ENCODE measurements at places on chromosomes 2 and 18. TPM values are rescaled to one million over a fixed set of nuclear protein-coding genes. Genes with fewer than 3 reads are reported as not detected.

DNA sequence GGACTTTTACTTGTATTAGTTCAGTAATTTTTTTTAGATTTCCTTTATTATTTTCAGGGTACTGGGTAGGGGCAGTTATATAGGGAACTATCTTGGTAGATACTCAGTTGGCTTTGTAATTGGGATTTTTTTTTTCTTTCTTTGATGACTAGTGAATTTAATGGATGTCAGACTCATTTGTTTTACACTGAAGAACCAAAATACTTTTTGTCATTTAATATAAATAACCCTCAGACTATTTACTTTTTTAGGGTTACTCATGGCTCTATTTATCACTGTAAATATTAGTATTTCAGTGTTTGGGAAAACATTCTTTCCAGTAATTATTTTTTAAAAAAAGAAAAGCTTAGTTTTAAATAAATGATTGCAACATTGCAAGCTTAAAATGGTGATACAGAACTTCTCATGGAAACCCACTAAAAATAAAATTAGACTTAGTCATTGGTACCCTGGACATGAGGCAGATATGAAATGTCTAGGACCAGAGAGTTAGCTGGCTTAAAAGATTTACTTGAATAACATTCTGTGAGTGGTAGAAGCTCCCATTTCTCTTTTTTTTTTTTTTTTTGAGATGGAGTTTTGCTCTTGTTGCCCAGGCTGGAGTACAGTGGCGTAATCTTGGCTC lies 74.4 kb upstream of the CYP20A1 start:
- no peak for DNase-seq

DNA sequence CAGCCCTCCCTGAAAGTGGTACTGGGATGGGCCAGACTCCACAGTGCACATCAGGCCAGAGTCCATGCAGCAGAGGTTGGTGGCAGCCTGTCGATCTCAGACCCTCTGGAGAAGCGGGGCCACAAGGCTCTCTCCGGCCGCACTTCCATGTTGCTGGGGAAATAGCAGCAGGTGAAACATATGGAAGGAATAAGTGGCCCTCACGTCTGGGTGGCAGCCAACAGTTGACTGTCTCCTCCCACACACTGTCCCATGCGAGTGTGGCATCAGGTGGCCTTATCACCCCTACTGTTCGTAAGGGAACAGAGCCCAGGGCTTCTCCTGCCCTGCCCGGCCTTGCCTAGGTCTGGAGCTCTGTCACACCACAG lies 58.1 kb upstream of the FOSL2 start:
- DNase-seq: no peak

GRCh38 chr18:48608581-48608980 lies 69.8 kb downstream of the CTIF start:
- no peak for DNase-seq

DNA sequence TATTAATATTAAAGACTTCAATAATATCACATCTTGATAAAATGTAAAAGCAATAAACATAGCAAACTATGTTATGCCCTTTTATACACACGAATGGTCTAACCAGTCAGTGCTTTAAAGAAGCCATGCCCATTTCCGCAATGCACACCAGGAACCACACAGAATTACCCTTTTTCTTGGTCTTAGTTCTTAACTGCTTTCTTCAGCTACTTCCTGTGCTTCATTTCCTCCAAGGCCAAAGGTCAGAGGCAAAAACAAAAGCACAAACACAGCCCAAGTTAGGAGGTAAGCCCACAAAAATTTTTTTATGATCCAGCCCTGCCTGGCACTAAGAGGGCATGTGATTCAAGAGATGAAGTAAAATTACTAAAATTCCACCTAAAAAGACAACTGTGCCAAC lies 267.2 kb downstream of the FBXO15 start:
- no peak for DNase-seq

GRCh38 chr2:238729261-238729935 lies 118.5 kb upstream of the TWIST2 start:
- peak; percentile 54 for DNase-seq

DNA sequence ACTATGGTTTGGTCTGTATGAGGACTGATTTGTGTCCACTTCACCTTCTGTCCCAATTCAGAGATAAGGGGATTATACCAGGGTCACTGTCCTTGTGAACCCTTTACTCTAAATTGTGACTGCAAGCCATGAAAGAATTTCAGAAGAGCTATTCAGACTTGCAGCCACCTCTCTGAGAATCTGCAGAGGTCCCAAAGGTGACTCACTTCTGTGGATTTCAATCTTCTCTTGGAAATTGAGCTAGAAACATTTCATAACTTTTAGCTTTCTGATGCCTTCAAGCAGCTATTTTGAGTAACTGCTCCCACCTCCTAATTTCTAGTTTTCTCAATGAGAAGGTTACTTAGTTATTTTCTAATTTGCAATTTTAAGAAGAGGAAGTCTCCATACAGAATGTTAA lies 1242.4 kb upstream of the ACVR2A start:
- DNase-seq: no peak

GRCh38 chr2:138853296-138853695 lies 73.1 kb upstream of the NXPH2 start:
- DNase-seq: no peak

GRCh38 chr18:68121308-68121707 lies 593.6 kb downstream of the TMX3 start:
- DNase-seq: no peak

GRCh38 chr2:174074831-174075230 lies 109.7 kb upstream of the SP3 start:
- no peak for DNase-seq

GRCh38 chr2:151252646-151253045 lies 9.0 kb downstream of the RBM43 start:
- DNase-seq: no peak

DNA sequence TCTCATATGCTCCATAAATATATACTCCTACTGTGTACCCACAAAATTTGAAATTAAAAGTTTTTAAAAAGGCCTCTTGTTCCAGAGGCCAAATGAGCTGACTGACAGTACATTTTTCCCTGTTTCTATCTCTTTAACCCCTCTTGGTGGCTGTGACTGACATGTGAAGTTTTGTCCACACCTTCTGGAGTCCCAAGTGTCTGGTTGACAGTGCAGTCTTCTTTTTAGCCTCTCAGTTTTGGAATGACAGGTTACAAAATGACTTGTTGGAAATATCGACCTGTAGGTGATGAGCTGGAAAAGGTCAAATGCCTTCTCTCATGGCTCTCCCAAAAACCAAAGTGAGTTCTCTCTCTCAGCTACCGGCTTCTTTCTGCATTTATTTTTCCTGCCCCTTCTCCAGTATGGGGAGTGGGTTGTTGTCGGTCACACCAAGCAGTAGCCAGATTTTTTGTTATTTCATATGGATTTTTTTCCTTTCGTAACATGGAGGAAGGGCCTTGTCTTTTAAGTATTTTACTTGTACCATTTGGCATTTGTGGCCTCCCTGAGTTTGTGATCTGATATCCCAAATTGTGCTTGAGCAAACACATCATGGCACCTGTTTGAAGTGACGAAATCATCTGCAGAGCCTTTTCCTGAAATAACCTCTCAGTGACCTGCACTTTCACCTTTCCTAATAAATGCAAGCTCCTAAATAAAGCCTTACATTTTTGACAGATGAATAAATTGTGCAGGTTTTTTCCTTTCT lies 143.9 kb downstream of the ESCO1 start:
- no peak for DNase-seq

DNA sequence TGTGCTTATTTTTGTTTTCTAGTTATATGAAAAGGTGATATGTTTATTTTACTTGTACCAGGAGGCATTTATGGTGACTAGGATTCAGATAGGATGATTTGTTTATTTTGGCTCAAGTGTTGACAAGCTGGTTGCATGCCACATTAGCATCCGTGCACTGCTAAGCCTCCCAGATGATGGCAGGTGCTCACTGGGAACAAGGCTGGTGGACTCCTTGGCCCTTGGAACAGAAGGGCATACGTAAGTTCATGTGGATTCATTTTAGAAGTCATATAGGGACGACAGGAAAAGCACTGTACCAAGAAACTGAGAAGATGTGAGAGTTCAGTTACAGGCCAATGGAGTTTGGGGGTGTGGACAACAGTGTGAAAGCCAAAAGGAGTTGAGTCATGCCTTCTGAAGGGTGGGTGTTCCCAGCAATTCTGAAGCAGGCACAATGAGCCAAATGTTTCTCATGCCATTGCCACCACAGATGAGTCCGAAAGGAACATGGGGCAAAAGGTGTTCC lies 166.2 kb downstream of the PHLPP1 start:
- DNase-seq: peak; percentile 73

GRCh38 chr2:230874876-230875275 lies 10.1 kb downstream of the ITM2C start:
- DNase-seq: no peak

GRCh38 chr2:230416061-230416721 lies at the start of gene SP100:
Gene SP100, plus strand, starts transcription at chr2:230416201. Its CDS starts 96 bp downstream, at chr2:230416297.
- peak; percentile 87 for DNase-seq

DNA sequence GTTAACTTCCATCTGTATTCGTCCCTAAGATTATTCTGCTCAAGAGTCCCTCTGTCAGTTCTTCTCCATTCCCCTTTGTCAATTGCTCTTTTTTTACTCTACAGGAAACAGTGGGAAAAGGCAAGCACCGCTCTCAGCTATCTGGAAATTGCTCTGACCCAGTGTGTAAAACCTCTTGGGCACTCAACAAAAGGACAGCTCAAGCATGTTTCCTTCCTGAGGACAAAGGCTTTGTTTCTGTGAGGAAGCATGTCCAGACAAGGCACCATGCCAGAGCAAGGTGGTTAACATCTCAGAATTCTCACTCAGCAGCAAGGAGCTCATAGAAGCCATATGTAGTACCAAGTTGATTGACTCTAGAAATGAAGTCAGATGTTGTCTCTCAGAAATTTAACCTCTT lies 735.6 kb downstream of the TSN start:
- DNase-seq: no peak

Gene NTSR2
- not detected for total RNA-seq

Gene GCG
- total RNA-seq: not detected

Gene HNRNPA3
- 28.1 TPM for total RNA-seq

Gene DPP4
- 4.5 TPM for total RNA-seq

All from right atrium auricular region (tissue), 2 donors.